Stimulated activated CD8-positive, alpha-beta memory T cell treated with anti-CD3 and anti-CD28 coated beads, Interleukin-2, amount 100 ng/mL, for 1 hour (primary cell): ENCODE measurements at places on chromosomes 12 and 14.

- no peak for DNase-seq
Measured at GRCh38 chr12:76866726-76867125, 12.1 kb downstream of the CSRP2 start.

DNA sequence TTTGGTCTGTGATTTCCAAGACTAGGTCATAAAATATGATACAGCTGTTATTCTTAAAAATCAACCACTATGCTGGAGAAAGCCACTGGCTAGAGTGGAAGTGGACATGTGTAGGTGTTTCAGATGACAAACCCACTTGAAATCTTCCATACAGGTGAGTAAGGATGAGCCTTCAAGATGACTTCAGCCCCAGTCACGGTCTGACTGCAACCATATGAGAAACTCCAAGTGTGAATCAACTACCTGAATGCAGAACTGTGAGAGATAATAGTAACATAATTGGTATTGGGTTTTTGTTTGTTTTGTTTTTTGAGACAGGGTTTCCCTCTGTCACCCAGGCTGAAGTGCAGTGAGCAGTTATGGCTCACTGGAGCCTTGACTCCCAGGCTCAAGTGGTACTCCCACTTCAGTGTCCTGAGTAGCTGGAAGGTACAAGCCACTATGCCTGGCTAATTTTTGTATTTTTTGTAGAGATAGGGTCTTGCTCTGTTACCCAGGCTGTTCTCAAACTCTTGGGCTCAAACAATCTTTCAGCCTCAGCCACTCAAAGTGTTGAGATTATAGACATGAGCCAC lies 273.3 kb upstream of the LRIG3 start:
- no peak for DNase-seq

- DNase-seq = no peak
Measured at GRCh38 chr12:53045696-53046045, 4.2 kb upstream of the TNS2 start.

- DNase-seq = no peak
Measured at GRCh38 chr12:73947326-73948026, 590.2 kb upstream of the ATXN7L3B start.

DNA sequence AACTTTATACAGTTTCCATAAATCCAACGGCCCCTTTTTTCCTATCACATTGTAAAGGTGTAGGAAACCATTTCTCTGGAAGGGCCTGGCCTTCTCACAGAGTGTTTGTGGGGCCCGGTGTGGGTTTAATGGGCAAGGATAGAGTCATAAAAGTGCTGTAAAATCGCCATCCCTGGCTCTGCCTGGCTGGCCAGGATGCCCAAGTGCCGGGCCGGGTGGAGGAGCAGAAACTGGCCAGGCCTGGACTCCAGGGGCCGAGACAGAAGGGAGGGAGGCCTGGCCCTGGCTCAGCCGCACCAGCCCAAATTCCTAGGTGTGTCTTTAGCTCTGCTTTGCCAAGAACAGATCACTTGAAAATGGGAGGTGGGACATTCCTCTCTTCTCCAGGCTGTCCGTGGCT lies 77.1 kb upstream of the DICER1 start:
- DNase-seq = no peak

DNA sequence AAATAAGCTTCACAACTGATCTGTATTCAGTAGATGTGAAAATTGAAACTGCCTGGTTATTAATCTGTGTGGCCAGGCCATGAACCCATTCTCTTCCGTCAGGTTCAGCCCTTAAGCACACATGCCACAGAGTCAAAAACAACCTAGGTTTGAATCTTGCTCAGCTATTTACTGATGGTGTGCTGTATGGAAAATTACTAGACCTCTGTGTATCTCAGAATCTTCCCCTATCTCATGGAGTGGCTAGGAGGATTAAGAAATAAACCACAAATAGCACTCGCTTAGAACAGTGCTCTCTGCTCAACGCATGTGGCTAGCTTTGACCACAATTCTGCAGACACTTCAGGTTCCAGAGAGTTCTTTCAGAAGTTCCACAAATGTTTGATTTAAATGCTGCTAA lies 240.7 kb upstream of the PLEKHG7 start:
- no peak for DNase-seq

- no peak for DNase-seq
Measured at GRCh38 chr14:69696633-69697557, 70.0 kb upstream of the SRSF5 start.

- no peak for DNase-seq
Measured at GRCh38 chr14:75946785-75947184, 35.0 kb downstream of the TGFB3 start.

GRCh38 chr14:73312687-73313086 lies 75.4 kb downstream of the PAPLN start:
- no peak for DNase-seq

GRCh38 chr14:89372512-89372883 lies 44.5 kb downstream of the FOXN3 start:
- DNase-seq = no peak

- DNase-seq = no peak
Measured at GRCh38 chr14:55254581-55254980, 16.6 kb upstream of the FBXO34 start.

DNA sequence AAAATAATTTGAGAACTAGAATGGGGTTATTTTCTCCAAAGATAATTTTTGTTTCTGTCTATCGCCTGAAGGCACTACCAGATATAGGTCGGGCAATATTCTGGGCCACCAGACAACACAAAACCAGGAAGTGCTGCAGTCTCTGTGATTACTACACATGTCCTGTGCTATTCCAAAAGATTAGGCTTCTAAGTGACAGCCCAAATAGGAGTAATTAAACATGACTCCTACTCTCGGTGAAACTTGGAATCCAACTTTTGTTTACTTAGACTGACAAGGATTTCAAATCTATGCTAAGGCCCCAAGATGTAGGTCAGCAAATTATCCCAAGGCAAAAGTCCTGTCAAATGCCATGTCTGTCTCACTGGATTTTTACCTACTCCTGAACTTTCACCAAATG lies 157.6 kb upstream of the LRFN5 start:
- DNase-seq = no peak

- DNase-seq = no peak
Measured at GRCh38 chr14:73870525-73871235, 16.0 kb upstream of the ZNF410 start.

GRCh38 chr14:104147346-104148125 lies 9.1 kb downstream of the KIF26A start:
- no peak for DNase-seq

GRCh38 chr12:5643266-5643665 lies 211.4 kb downstream of the NTF3 start:
- no peak for DNase-seq

- no peak for DNase-seq
Measured at GRCh38 chr12:64059685-64060084, 162.4 kb downstream of the KICS2 start.

DNA sequence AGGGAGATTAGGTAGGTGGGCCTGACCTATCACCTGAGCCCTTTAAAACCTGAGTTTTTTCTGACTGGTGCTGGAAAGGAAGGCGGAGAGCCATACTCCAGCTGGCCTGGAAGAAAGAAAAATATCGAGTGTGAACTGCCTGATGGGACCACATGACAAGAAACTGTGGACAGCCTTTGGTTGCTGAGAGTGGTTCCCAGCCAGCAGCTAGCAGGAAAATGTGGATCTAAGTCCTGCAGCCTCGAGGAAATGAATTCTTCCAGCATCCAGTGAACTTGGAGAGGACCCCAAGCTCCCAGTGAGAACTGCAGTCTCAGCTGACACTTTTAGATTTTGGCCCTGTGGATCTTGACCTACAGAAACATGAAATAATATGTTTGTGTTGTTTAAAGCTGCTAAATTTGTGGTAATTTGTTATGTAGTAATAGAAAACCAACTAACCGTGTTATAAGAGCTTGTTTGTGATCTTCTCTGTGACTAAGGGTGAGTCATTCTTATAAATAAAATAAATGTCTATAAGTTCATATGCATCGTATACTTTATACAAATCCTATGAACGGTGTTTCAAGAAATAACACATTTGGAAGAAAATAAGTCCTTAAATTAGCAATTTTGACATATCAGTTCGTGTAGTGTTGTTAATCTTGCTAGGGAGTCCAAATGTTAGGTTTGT lies 359.6 kb downstream of the BMP4 start:
- no peak for DNase-seq

DNA sequence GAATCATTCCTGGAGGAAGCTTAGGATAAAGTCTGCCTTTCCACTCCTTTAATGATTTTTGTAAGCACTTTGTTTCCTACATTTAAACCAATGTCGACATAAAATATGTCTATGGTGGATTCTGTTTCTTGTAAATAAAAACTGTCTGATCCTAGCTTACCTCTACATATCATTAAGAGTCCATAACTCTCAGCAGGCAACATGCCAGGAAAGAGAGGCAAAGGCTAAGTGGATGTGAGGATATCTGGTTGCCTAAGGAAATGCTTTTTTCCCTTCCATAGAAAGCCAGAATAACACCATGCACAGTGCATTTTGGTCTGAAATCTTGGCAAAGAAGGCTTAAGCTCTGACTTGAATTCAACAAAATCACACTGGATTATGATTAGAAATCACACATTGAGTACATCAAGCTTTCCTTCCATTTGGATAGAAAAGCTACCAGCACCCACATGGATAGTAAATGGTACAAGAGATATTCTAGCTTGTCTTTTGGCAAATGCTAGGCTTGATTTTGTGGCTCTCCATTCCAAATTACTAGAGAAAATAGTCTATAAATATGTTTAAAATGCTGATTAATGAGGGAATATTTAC lies 57.0 kb upstream of the CNTN1 start:
- no peak for DNase-seq

- no peak for DNase-seq
Measured at GRCh38 chr12:27550653-27550975, 26.6 kb downstream of the PPFIBP1 start.

DNA sequence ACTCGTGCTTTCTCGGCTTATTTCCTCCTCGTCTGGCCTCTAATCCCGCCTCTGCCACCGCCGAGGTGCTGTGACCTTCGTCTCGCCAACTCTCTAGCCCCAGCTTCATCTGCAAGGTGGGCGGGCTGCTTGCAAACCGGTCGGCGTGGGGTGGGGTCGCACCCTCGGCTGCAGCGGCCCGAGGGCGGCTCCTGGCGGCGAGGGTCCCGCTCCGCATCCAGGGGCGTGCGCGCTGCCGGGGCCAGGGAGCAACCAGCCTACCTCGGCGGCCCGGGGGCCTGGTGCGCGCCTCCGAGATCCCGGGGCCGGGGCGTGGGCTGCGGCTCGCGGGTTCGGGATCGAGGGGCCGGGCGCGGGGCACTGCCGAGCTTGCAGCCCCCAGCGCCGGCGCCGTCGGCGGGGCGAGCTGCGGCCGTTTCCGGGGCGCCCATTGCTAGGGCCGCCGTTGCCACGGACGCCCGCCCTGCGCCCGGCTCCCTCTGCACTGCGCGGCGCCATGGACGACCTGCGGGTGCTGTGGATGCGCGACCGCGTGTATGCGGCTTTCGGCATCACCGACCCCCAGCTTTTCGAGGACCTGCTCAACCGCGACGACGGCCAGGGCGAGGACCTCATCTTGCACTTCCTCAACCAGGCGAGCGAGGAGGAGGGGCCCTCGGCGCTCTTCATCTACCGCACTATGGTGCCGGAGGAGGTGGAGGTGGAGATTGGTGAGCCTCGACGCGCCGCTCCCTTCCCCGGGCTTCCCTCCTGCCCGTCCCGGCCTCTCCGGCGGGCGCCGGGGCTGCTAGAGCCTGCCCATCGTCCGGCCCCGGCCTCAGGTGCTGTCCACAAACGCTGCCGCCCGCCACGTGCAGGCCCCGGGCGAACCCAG lies at the start of gene DNAH10:
TSS of gene DNAH10 (plus strand) at position 461 of the 874 bp plus-strand sequence. CDS start at position 497, 36 bp downstream.
- DNase-seq = no peak

DNA sequence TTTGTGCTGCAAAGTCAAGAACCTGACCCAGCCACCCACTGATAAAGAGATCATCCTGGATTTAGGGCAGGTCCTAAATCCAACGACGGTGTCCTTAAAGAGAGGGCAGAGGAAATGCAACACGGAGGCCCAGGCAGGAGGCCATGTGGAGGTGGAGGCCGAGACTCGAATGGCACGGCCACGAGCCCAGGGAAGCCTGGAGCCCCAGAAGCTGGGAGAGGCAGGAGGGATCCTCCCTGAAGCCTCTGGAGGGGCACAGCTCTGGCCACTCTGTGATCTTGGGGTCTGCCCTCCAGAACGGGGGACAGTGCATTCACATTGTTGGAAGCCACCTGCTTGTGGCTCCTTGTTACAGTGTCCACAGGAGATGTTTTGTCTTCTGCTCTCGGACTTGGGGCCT lies 63.0 kb downstream of the GALNT9 start:
- no peak for DNase-seq

- no peak for DNase-seq
Measured at GRCh38 chr12:39138268-39138667, 232.9 kb upstream of the CPNE8 start.

- no peak for DNase-seq
Measured at GRCh38 chr14:105287249-105288102, 13.3 kb downstream of the BRF1 start.

GRCh38 chr14:82126006-82126405 lies 592.4 kb upstream of the SEL1L start:
- no peak for DNase-seq

DNA sequence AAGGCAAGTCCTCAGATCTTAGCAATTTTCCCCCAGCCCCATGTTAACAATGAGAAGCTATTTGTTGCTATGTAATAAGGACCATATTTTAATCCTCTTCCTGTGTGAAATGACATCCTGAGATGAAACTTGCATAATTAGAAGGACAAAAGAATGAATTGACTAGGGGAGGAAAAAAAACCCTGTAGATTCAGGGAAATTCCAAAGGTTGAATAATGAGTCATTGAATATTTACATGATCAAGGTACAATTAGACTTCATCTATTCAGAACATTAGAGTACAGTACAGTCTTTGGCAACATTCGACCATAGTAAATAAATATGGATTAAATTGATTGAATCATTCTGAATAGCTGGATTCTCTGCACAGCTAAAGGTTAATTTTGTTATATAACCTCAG lies 9.4 kb downstream of the MYBPC1 start:
- DNase-seq = no peak

DNA sequence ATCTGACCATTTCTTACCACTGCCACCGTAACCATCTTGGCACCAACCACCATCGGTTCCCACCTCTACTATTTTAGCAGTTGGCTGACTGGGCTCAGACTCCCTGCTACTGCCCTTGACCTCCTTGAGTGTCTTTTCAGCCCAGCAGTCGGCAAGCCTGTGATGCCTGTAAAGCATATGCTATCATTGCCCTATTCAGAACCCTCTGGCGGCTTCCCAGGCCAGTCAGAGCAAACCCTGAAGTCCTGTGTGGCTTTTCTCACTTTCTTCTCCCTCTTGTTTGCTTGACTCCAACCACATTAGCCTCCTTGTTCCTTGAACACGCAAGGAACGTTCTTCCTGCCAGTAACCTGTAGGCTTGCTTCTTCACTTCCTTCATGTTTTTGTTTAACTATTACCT lies 6.2 kb downstream of the IRAK3 start:
- no peak for DNase-seq

GRCh38 chr12:16323010-16323409 lies 24.4 kb upstream of the MGST1 start:
- no peak for DNase-seq

DNA sequence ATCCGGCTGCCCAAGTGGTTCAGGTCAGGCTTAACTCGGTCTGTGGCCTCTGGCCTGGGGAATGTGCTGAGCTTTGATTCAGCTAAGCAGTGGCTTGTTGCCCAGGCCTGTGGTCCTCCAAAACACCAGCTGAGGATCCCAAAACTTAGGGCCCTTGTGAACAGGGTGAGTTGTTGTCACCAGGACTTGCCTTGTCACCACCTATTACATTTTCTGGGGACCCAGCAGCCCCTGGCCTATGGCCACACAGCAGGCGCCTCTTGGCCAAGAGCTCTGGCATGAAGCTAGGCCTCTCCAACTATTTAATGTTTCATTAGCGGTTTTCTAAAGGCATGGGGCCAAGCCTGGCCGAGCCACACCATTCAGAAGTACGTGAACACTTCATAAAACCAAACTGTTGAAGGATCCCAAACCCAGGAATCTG lies 343.7 kb downstream of the CACNA1C start:
- DNase-seq = no peak

- DNase-seq = no peak
Measured at GRCh38 chr12:16881986-16882570, 276.1 kb upstream of the LMO3 start.
